ENCODE measurements at places on chromosomes 3 and 15.

DNA sequence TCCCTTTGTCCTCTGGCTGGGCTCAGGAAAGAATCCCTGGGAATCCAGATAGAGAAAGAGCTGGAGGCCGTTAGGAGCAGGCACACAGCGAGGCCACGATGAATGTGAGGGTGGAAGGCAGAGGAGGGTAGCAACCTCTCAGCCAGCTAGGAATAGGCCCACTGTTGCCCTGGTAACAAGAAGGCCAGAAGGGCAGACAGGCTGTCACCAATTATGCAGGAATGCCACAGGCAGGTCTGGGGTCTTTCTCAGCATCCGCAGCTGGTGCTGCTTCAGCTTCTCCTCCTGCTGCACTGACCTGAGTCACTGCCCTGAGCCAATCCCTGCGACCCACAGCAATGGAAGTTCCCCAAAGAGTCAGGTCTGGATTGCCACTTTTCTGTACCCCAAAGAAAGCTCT, 62.8 kb upstream of the C3orf80 start:
- DNase-seq = no peak

GRCh38 chr15:101401286-101401685, 88.2 kb downstream of the PCSK6 start:
- no peak for DNase-seq

DNA sequence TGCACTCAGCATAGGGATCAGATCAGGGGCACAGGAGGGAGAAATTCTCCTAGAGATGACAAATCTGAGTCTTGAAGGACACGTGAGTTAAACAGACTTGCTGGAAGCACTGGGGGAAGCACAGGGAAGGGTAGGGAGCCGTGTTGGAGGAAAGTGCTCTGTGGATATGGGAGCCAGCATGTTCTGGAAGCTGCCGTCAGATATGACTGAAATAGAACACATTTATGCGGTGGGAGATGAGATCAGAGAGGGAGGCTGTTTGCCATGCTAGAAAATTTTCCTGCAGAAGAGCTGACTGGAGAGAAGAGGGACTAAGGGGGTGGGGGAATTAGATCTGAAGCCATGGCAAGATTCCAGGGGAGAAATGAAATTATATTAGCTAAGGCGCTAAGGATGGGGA, 1.8 kb downstream of the TAMM41 start:
- no peak for DNase-seq

DNA sequence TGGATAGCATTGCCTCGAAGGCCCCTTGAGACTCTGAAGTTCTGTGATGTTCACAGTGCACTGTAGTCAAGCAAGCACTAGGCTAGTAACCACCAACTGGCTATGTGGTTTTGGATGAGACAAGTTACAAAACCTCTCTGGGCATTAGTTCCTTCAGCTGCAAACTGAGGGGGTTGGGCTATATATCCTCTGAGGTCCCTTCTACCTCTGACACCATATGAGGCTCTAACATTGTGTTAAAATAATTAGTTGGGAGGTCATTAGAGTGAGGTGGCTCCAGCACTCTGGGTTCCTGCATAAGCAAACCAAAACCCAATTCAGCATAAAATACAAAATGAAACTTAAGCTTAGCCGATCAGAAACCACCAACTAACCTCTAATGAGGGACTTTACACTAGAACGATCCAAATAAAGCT, 209.5 kb upstream of the LRRN1 start:
- no peak for DNase-seq

GRCh38 chr15:39211108-39211979, 369.5 kb upstream of the THBS1 start:
- DNase-seq = no peak

GRCh38 chr3:129974833-129975704, 549 bp downstream of the TRH start:
- no peak for DNase-seq

GRCh38 chr15:67120839-67121643, 55.6 kb downstream of the SMAD3 start:
- peak; percentile 79 for DNase-seq

DNA sequence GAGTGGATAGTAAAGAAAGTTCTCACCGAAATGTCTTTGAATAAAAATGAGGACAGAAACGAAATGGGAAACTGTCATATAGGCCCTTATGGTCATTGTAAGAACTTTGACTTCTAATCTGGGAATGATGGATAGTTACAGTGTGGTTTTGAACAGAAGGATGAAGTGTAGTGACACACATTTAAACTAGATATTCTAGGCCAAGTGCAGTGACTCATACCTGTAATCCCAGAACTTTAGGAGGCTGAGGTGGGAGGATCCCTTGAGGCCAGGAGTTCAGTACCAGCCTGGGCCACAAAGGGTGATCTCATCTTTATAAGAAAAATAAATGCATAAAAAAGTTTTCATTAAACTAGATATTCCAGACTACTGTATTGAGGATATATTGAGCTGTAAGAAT, 452.8 kb downstream of the ROBO1 start:
- no peak for DNase-seq

- DNase-seq = no peak
Observed at GRCh38 chr15:80202016-80202315, 49.2 kb downstream of the FAH start.

GRCh38 chr15:25541228-25541627, 102.4 kb upstream of the UBE3A start:
- DNase-seq = no peak

DNA sequence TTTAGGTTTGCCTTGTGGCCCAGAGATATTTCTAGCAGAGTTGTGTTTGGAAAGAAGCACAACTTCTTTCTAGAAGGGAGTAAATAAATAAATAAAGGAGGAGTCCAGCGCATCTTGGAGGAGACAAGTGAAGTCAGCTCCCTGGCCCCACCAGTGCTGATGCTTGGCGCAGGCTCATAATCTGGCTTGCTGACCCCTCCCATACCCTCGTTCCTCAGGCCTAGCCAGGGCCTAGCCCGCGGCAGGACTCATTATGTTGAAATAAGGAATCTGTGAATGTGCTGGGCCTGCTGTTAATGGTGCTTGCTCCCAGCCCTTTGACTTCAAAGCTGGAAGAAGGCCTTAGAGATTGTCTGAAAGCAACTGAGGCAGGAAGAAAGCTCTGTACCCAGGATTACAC, 3.1 kb downstream of the ZNF710 start:
- DNase-seq = no peak

- DNase-seq = no peak
Observed at GRCh38 chr15:58573270-58573669, 141.5 kb downstream of the LIPC start.

DNA sequence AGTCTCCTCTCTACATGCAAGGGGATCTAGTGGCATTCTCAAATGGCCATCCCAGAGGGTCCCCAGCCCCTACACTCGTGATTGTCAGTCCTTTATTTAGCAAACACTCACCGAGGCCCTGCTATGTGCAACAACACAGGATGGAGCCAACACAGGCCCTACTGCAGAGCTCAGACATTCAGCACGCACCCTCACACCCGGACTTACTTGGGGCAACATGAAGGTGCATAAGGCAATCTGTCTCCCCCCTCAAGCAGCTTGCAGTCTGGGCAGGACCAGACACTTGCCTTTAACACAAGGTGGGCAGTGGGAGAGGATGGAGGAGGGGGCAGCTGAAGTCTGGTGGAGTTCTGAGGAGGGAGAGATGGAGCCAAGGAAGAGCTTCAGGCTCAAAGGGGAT, 258.4 kb downstream of the XXYLT1 start:
- DNase-seq = no peak

DNA sequence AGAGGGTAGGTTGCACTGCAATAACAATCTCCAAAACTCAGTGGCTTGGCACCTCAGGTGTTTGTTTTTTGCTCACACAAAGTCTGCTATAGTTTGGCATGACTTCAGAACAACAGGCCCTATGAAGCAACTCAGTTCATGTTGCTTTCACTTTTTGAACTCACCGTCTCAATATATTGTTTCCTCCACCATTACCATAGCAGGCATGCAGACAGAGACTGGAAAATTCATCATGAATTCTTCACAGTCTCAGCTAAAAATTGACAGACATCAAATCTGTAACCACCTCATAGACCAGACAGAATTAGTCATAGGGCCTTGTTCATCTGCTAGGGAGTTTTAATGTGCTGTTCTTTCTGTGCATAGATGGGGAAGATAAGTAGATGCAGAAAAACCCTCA, 161.4 kb upstream of the POU1F1 start:
- peak; percentile 1 for DNase-seq

DNA sequence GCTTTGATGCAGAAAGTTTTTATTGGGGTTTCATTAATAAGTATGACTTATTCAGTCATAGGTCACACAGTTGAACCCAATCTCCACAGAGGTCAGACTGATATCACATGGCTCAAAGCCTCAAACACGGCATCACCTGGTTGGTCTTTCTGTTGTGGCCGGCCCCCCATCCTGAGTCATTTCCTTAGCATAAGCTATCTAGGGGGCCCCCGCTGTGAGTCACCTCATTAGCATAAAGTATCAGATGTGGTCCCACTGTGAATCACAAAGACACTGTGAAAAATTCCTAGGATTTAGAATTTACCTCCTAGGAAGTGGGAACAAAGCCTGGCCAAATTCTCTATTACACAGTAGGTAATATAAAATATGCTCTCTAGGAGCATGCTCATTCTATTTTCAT, 502.2 kb downstream of the PYDC2 start:
- no peak for DNase-seq

GRCh38 chr15:63381301-63382204, at the start of gene CA12:
TSS of gene CA12 (minus strand) at chr15:63381846. CDS start at chr15:63381720, 126 bp downstream.
- DNase-seq = no peak

DNA sequence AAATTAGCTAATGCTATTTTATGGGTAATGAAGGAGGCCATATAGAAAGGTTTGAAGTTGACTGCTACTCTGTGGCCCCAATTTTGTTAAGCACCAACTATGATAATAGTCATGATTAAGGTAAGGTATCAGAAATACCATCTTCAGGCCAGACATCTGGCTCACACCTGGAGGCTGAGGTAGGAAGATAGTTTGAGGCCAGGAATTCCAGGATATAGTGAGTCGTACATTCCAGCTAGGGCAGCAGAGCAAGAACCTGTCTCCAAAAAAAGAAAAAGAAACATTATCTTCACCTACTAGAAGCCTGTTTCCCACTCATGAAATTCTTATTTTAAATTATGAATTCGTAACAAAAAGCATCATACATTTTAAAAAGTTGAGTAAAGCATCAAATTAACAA, 64.4 kb downstream of the LRRC28 start:
- no peak for DNase-seq

DNA sequence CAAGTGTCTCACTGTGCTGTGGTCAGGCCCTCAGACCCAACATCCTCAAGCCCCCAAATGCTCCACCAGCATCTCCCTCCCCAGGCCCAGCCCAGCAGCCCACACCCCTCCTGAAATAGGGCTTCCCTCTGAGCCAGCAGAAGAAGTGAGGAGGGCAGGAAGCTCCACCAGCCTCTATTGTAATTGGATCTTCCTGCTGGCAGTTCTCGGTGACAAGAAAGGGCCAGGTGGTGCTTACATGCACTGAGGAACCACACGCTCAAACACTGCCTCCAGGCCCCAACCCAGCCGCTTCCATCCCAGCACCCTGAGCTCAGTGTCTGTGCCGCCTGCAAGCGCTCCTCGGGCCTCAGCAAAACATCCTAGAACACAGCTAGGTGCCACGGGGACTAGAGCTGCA, 96.7 kb downstream of the ATP10A start:
- no peak for DNase-seq

GRCh38 chr3:195284842-195285241, 13.9 kb upstream of the XXYLT1 start:
- peak; percentile 20 for DNase-seq

GRCh38 chr15:34335176-34336032, 2.2 kb downstream of the SLC12A6 start:
- peak; percentile 53 for DNase-seq

- DNase-seq = no peak
Observed at GRCh38 chr3:114639171-114639570, 345.3 kb downstream of the TIGIT start.

DNA sequence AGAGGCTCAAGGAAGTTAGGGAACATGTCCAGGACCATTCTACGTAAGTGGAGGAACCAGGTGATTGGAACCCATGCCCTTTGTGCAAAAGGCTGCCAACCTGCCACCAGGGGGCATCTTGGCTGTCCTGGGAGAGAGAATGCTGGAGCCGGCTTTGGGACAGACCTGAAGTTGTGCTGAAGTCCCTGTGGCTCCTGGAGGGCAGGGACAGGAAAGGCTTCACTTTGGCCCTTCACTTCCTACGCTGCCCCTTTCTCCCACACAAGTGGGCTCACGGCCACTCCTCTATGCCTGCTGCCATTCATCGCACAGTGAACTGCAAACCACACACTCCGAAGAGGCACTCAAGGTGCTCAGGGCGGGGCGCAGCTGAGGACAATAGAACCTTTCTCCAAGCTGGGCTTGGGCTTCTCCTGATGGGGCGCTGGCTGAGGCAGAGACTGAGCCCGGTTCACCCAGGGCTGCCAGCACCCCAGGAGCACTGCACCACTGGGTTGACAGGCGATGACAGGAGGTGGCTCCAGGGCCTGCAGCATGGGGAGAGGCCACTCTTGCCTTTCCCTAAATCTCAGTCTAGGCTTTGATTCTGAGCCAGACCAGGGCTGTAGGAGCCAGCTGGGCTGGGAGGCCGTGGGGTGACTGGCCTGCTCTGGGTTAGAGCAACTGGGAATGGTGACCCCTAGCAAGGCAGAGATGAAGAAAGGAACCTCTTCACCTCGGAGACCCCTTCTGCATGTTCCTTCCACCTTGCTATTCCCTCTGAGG, 8.4 kb downstream of the SHF start:
- peak; percentile 40 for DNase-seq

DNA sequence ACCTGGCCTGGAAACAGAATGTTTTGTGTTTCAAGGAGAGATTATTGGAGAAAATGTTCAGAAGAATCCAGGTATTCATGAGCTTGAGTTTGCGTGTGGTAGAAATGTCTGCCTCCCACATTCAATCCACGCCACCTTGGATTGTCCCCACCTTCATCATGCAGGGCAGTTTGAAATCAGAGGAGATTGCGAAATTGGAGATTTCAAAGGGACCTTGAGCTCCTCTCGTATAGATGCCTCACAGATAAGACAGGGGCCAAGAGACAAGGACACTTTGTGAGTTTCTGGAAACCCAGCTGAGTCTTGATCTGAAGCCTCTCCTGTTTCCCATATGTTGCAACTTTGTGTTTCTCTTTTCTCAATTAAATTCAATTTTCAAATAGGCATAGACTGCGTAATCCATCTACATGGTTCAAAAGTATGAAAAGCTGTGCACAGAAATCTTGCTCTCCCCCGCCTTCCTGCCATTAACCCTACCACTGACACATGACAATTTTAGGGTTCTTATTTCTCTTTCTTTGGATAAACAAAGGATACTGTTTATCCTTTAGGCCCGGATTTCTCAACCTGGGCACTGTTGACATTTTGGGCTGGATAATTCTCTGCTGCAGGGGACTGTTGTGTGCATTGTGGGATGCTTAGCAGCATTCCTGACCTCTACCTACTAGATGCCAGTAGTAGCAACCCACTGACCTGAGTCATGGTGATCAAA, 53.8 kb downstream of the CMTM8 start:
- no peak for DNase-seq

Data from activated CD4-positive, alpha-beta T cell treated with anti-CD3 and anti-CD28 coated beads, Interleukin-2, Interleukin-4, amounts not matched to agents 100 ng/mL and 50 ng/mL, durations not matched to agents 16 hours and 8 hours (primary cell).